ENCODE measurements at places on chromosomes 12 and 14.

- DNase-seq = no peak
Measured at GRCh38 chr14:81273521-81273920, 52.8 kb upstream of the GTF2A1 start.

GRCh38 chr12:26226122-26226521 is 30.7 kb downstream of the SSPN start:
- no peak for DNase-seq

GRCh38 chr14:50892255-50892654 is 20.4 kb downstream of the ABHD12B start:
- no peak for DNase-seq

DNA sequence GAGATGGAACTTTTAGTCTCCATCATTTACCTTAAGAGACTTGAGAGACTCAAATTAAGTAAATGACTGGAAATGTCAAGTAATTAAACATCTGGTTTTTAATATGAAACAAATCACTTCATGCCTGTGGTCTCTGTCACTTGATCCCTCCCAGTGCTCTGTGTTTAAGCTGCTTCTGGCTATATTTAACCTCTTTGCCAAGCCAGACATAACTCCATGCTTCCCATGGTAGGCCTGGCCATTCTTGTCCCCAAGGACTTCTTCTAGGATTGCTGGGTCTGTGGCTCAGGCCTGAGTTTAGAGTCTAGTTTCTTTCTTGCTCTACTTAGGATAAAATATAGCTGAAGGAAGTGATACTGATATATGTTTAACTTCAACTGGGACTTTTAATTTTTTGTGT is 1013.6 kb downstream of the FLRT2 start:
- no peak for DNase-seq

- no peak for DNase-seq
Measured at GRCh38 chr12:104480826-104481440, 24.2 kb downstream of the CHST11 start.

- DNase-seq = peak; percentile 37
Measured at GRCh38 chr14:57833323-57833722, 32.6 kb downstream of the SLC35F4 start.

DNA sequence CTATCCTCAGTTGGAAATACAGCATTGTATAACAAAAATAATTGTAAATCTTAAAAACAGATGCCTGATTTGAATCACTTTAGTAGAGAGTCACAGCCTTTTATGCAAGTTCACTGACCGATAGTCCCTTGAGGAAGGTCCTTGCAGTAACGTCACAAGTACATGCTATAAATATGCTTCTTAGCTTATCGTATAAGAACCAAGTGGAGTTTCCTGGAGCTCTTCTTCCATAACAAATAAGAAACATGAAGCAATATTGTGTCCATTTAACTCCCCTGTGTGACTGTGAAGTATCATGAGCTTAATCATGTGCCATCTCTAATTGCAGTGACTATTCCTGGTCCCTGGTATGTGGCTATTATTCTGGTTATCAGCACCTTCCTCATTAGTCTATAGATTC is 107.9 kb downstream of the SLC38A4 start:
- no peak for DNase-seq

- no peak for DNase-seq
Measured at GRCh38 chr12:98465950-98466602, 49.3 kb upstream of the TMPO start.

- no peak for DNase-seq
Measured at GRCh38 chr14:100873096-100873482, 30.4 kb downstream of the RTL1 start.

DNA sequence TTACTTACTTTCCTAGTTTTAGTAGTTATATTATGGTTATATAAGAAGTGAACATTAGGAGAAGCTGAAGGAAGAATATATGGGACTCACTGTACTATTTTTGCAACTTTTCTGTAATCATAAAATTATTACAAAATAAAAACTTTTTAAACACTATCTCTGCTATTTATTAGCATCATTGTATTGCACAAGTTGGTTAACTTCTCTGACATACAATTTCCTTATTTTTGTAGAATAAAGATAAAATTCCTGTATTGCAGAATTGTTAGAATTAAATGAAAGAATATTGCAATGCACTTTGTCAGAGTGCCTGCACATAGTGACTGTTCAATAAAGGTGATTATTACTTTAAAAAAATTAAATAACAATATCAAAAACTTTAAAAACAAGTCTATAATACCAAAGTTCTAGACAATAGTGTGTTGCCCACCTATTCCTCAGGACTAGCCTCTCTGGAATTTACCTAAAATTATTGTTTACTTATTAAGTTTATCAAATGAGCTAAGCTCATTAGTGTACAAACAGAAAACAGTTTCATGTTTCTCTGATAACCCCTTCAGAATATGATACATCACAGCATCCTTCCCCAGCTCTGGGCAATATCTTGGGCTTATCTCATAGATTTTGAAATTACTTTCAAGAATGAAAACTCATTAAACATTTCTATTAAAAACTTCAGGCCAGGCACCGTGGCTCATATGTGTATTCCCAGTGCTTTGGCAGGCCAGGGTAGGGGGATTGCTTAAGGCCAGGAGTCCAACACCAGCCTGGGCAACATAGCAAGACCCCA is 77.4 kb upstream of the TMPO start:
- no peak for DNase-seq

DNA sequence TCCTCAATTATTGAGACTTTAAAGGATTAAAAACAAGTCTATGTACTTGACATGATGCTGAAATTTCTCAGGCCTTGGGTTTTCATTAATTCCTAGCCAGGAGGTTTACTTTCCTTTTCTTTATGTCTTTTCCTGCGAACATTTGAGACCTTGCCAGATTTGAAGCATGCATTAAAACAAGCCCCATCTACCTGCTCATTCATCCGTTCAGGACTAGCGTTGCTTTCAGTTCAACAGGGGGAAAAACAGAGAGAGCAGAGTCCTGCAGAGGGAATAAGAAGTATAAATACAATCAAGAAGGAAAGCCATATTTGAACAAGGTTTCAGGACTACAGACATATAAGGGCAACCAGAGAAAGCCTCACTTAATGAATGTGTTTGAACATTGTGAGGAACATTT is 542.4 kb downstream of the DIO2 start:
- no peak for DNase-seq

GRCh38 chr14:87705439-87705896 is 287.5 kb downstream of the GALC start:
- no peak for DNase-seq

DNA sequence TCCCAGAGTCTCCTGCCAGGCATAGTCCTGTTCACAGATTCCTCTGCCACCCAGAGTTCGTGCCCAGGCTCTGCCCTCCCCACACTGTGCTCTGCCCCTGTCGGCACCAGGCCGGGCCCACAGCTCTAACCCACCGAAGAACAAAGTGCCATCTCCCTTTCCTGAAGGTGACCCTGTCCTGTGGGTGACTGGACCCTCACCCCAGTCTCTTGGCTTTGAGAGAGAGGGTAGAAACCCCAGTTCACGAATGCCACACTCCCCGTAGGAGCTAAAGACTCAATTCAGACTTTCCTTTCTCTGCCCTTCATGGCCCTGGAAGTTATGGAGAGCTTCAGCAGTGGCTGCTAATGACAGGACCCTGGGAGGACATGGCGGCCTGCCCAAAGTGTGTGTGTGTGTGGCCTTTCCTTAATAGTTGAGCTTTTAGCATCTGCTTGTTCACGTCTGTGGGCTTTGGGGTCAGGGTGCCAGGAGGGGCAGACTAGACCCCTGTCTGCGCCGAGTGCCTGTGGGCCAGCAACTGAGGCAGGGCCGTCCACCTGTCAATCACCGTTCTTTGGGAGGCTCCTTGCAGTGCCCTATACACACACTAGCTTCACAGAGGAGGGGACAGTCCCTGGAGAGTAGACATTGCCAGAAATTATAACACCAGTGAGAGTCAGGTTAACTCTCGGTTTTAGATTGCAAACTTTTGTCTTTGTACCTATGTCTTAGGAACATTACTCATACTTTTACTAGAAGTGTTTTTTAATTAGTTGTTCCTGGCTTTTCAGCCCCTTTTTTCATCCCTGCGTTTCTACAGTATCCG is 84.6 kb upstream of the DYNC1H1 start:
- DNase-seq = no peak

DNA sequence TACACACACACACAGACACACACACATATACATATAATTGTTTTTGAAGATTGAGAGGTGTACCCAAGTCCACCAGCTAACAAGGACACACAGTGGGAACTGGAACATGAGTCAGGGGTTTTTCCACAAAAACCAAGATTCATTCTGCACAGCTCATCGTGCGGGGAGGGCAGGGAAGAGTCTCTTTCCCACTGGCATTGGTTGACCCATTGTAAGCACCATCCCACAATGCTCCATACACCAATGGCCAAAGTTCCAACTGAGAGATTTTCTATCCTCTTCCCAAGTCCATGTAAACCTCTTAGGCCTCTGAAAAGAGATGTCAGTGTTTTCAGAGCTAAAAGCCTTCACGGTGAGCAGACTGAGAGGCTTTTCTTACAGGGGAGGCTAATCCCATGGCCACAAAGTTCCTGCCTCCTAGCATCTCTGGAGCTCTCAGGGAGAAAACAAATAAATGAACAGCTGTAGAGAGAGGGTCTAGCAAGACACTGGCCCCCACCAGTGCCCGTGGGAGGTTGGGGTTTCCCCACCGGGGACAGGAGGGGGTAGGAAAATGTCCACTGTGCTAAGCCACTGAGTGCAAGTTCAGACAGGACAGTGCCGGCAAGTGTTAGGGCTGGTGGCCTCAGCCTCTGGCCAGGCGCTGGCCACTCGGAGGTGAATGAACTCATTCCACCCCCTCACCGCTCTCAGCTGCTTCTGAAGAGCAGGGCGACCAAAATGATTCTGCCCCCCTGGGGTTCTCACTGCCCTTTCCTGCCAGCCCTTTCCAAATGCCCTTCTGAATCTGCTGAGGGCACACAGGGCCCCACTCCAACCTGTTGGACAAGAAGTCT is 21.5 kb upstream of the TC2N start:
- no peak for DNase-seq

DNA sequence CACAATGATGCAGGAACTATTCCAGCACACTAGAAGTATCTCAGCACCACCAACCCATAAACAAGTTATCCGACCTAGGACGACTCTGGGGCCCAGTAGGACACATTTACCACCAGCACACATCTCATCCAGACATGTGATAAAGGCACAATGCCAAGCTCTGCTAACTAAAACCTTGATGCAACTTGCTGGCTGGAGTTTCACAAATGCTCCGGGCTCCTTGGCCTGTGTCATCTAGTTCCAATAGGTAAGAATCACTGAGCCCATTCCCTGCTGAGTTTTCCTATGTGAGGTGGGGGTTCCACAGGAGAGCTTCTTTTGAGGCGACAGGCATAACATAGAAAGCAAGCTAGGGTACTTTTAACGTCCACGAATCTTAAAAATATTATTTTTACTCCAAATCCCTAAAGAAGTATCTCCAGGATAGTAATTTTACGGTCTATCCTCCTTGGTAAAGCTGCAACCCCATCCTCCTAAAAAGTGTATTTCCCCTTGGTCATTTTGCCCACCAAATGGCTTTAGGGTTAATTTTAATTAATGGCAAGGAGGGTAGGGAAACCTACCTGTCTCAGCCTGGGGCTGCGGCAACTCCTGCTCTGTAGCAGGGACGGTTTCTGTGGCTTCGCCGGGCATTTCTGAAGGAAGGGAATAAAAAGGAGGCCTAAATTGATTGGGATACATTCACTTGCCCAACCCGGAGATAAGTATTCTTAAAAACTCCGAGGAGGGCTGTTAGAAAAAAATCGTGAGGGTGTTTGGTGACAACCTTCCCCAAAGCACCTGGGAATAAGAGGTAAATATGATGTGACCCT is 1.0 kb downstream of the NACA start:
- peak; percentile 63 for DNase-seq

DNA sequence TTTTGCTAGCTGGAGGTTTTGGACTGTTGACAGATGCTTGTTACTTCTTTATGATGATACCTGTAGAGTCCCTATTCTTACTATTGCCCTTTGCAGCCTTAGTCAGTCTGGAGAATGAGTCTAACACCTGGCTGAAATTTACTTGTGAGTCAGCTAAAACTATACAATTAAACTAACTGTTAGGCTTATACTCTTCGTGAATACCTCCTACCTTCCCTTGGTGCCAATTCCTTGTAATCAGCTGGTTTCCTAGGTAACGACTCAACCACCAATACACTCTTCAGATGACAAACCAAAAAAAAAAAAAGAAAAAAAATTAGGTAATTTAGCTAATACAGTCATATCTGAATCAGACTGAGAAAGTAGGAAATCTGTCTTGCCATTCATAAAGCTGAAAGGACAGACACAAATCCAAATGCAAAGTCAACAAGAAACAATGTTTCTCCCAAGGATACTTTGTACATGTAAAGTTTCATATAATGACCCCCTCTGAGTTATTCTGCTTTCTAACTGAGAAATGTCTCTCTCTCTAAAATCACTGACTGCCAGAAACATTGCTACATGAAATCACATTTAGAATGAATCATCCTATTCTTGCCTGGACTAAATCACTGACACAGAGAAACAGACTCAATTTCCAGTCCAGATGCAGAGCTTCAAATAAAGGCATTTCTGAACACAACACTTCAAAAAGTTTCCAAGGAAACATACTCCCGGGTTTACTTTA is 56.5 kb upstream of the CDKL1 start:
- DNase-seq = no peak

- DNase-seq = peak; percentile 47
Measured at GRCh38 chr14:23577004-23577681, 1.4 kb downstream of the JPH4 start.

DNA sequence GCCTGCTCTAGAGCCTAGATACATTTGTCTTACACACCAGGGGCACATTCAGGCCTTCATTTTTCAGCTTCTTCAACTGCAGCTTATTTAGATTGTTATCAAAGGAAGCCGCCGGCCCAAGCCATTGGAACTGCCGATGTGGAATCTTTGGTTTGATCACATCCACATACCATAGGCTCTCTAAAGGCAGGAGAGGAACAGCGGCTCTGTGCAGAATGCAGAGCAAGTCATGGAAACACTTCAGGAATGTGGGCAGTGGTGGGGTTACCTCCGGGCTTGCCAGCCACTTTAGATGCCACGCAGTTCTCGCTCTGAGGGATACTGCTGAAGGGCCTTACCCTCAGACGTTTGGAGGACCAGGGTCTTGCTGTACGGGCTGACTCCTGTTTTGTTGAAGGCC is 53.4 kb upstream of the PYGL start:
- no peak for DNase-seq

DNA sequence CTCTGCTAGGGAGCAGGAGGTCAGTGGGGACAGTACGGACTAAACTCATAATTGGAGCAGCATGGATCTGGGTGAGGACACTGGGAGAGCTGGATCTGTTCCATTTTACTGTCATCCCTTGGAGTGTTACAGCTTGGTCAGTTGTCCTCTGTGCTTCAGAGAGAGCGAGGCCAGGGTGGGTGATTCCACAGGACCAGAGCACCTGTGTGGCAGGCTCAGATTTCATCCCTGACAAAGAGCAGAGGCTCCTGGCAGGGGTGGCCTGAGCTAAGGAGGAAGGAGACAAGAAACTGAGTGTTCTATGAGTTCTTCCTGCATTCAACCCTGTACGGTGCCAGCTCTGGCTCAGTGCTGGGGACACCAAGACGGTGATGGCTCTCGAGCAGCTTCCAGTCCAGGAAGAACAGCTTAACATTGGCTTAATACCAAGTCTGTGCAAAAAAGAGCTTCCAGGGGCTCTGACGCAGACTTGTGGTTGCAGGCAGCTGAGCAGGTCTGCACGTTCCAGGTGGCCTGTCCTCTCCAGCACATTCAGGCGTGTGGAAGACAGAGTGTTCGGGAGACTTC is 8.4 kb upstream of the PGF start:
- DNase-seq = no peak

Data from uterus (tissue), 4 donors.